ENCODE measurements at places on chromosomes 5 and 9. TPM values are rescaled to one million over a fixed set of nuclear protein-coding genes. Genes with fewer than 3 reads are reported as not detected.
A peak's percentile ranks its signal among the peaks of the same experiment; 100 is the strongest.

DNA sequence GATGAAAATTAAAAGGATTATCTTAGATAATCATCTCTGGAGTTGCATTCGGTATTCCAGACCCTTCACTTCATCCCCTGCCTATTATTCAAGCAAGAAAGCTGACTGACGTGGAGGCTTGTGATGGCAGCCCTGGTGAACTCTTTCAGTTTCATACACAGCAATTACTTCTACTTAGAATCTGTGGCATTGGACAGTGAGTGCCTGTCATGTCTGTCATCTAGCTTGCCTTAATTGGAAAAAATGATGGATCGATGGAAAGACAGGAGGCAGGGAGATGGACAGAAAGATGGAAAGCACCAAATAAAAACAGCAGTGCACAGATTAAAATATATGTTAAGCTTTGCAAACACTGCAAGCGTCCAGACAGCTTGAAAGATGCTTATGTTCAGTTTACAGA is 1371.0 kb upstream of the CDH6 start:
- DNase-seq = no peak

GRCh38 chr9:89186960-89187359 is 8.3 kb upstream of the SHC3 start:
- no peak for DNase-seq

DNA sequence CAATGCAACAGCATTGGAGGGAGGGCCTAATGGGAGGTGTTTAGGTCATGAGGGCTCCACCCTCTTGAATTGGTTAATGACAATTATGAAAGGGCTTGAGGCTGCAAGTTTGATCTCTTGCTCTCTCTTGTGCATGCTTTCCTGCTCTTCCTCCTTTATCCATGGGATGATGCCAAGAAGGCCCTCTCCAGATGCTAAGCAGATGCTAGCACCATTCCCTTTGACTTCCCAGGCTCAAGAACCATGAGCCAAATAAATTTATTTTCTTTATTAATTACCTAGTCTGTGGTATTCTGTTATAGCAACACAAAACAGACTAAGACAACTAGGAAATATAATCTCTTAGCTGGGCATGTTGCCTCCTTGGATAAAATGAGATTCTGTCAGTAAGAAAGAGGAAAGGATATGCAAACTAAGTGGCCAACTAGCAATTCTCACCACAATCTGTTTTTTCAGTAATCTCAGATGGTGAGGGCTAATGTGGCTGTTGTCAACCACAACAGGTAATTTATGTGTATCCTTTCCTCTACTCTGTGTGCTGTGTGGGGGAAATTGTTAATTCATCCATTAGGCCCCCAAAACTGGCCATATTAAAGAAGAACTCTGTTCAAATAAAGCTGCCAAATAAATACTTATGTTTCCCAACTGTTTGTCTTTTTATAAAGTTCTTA is 269.1 kb upstream of the CD180 start:
- DNase-seq = no peak

DNA sequence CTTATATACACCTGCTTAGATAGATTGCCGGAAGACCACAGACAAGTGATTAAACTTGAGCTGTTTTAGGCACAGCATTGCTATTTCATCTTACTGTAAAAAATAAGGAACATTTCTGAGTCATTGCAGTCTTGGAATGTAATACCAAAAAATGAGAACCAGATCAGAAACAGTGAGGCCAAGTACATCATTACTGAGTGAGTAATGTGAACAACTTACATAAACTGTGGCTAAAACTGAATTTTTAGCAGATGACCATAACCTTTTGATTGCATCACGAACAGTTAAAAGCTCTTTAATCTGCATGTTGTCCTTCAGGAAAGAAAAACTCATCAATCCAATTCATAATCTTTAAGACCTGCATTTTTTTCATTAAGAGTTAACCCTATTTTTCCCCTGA is 157.1 kb upstream of the FGF10 start:
- DNase-seq = no peak

- DNase-seq = no peak
These were observed 1.6 kb upstream of the ZNF608 start for GRCh38 chr5:124747791-124748686.

The BSPRY gene
- total RNA-seq = not detected

DNA sequence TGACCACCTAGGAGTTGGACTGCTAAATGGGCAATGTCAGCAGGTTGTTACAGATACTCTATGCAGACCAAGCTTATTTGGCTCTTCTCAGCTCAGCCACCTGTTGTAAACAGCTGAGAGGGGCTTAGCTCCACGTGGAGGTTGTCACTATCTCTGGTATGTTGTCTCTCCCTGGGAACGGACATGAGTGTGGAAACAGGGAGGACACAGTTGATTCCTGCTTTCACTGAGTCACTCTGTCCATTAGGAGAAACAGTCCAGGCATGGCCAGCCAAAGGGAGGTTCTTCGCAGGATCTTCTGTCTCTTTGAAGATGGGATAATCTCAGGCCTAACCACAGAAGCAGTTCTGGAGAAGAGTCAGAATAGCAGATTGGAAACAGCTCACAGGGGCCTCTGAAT is 121.2 kb downstream of the PALM2AKAP2 start:
- DNase-seq = no peak

- no peak for DNase-seq
These were observed 53.8 kb downstream of the NIM1K start for GRCh38 chr5:43245724-43246385.

- DNase-seq = no peak
These were observed 51.7 kb downstream of the ZNF366 start for GRCh38 chr5:72455476-72455875.

- DNase-seq = peak; percentile 28
These were observed 12.7 kb upstream of the CCL27 start for GRCh38 chr9:34675048-34675714.

DNA sequence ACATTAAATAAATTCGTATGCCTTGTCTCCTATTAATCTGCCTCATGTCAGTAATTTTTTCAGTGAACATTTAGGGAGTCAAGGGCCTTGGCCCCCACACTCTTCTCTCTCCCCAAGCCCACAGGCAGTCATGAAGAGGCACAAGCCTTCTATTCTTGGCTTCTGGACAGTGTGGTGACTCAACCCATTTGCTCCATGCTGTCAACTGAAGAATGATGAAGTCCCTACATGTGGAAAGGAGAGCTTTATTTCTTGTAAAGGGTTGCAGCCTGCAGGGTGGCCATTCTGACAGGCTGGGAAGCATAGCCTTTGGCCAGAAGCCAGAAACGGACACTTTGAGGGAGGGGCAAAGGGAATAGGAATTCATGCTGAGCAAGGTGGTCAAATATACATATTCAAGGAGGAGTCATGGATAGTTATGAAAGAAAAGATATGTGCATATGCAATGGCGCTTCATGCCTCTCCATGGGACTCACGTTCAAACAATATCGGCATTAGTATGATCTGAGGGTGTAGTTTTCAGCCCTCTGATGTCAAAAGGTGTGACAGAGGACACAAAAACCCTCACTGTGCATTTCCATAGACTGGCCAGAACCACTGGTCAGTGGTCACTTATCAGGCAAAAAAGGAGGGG is 31.3 kb downstream of the ANKRA2 start:
- peak; percentile 21 for DNase-seq

DNA sequence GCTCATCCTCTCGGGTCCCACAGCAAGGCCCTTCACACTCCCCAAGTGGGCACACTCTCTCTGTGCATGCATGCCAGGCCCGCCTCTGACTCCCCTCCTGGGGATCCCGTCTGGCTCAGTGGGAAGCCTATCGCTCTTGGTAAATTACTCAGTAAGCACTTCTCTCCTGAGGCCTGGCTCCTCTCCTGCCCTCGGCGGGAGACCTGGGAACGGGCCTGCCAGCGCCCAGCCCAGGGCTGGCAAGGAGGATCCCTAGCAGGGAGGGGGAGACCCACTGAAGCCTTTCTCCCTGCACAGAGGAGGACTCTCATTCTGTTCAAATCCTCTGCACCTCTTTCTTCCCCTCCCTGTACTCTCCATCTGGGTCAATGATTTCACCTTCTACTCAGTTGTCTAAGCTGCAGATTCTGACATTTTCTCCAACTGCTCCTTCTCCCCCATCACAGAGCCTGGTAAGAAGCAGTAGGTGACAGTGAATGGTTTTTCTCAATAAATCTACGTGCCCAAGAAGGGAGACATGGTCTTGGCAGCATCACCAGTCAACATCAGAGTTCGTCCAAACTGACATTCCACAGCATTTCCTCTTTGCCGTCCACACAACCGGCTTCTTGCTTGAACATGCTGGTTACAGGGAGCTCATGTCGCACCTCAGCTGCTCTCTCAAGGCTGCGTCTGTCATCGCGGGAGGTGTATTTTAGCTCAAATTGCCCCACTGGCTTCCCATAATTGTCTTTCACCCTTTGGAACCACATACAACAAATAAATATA is 81.9 kb downstream of the GPR21 start:
- DNase-seq = no peak

The CD274 gene
- 1.4 TPM for total RNA-seq

DNA sequence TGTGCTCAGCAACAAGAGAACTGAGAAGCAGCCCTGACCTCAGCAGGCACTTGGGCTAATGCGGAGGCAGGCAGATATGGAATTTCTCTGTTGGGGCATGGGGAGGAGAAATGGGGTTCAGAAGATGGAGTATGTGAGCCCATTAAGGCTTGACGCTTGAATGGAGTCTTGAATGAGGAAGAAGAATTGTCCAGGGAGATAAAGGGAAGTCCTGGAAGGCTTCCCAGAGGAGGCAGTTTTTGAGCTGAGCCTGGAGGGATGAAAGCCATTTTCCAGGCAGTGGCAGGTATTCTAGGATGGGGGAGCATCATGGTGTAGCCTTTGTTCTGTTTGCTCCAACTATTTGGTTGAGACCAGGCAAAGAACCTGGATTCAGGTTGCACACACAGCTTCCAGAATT is 34.5 kb downstream of the FGF18 start:
- no peak for DNase-seq

DNA sequence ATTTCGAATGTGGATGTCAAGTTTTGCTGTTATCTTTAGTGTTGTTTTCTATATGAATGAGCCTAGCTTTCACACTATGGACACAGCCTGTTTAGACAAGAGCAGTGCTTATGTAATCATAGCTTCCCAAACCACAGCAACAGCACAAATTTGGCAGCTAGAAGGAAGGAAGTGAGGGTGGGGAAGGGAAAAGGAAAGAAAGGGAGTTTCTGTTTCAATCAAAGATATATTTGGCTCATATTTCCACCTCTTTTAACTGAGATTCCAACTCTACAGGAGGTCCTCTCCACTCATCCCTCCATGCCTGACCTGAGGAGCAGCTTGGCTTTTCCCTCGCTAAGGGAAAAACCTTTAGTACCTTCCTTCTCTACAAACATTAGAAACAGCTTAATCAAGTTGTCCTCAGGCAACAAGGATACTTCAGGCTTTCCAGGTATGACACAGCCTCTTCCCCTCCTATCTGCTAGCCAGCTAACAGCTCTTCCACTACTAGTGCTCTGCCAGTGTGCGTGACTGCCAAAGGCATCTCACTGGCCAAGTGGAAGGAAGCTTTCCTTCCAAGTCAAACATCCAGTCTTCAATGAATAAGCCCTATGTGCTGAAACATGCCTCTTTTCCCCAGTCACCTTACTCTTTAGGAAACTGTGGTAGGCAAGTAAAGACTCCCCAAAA is 268.6 kb upstream of the PTGER4 start:
- DNase-seq = peak; percentile 81

DNA sequence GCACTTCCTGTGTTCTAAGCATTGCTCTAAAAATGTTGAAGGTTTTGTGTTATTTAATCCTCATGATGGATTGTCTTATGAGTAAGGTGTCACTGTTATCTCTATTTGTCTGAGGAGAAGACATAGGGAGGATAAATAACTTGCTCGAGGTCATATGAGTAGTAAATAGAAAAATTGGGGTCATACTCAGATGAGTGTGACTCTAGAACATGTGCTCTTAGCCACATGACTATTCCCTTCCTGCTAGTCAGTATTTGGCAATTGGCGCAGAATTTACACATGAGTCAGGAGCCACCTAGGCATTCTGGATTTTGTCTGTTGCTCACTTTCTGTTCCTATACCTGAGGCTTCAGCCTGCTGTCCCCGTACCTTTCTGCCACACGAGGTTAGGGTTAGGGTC is 234.6 kb upstream of the CD180 start:
- DNase-seq = peak; percentile 47

DNA sequence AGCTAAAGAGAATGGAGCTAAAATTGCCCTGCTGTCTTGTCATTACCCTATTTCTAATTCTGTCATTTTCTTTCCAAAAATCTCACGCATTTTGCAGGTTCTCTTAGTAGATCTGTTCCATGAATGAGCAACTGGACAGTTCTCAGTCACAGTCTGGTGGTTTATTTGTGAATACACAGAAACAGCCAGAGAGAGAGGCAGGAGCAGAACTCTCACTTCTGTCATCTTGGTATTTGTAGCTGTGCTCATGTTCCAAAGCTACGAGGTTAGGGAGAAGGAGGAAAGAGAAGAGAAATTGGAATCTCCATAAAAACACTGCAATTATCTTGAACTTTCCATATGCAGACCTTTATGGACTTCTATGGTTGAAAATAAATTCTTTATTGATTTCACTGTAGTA is 118.0 kb upstream of the OR13F1 start:
- DNase-seq = no peak

The SLC46A2 gene
- total RNA-seq = not detected

GRCh38 chr5:133998042-133998441 is 6.7 kb downstream of the VDAC1 start:
- no peak for DNase-seq

GRCh38 chr9:85742597-85742936 is 813 bp upstream of the AGTPBP1 start:
- DNase-seq = no peak

The CXCL14 gene
- total RNA-seq = not detected

- DNase-seq = no peak
These were observed at the start of gene DMRT2 for GRCh38 chr9:1050125-1050895. Gene DMRT2, plus strand, starts transcription at chr9:1050357. Its CDS starts 1,257 bp downstream, at chr9:1051614.

DNA sequence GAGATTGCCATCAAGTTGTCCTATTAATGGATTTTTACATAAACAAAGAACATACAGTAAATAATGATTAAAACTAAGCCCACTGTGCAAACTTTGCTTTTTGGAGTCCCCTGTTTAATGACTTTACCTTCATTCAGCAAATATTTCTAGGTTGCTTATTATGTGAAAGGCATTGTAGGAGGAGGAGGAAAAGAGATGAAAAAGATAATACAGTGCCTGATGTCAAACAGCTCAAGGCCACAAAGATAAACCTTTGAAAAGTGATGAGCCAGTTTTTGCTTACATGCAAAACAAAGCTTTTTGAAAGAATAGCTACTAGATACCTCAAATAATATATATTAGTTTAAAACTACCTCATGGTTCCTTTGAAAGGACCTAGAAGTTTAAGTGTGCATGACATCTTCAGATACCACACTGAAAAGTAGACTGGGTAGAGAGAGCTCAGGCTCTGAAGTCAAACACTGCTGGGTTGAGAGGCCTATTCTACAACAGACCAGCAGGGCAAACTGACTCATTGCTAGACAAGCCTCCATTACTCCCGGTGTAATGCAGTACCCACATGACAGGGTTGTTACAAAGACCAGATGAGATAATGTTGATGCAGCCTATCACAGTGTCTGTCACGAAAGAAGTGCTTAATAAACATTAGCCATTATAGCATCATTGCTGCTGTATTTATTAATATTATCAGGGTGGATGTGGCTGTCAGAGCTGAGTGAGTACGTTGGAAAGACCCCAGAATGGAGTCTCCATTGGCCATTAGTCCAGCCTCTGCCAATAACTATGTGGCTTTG is 11.8 kb downstream of the DEPDC1B start:
- peak; percentile 73 for DNase-seq

GRCh38 chr5:16881251-16881650 is 54.8 kb downstream of the MYO10 start:
- no peak for DNase-seq

Data from A172 (cell line).